Activated CD4-positive, alpha-beta T cell treated with anti-CD3 and anti-CD28 coated beads for 4 hours (primary cell): ENCODE measurements at places on chromosomes 7 and 10.
A peak's percentile ranks its signal among the peaks of the same experiment; 100 is the strongest.

GRCh38 chr7:95899919-95900513 is 127.7 kb downstream of the DYNC1I1 start:
- no peak for DNase-seq

DNA sequence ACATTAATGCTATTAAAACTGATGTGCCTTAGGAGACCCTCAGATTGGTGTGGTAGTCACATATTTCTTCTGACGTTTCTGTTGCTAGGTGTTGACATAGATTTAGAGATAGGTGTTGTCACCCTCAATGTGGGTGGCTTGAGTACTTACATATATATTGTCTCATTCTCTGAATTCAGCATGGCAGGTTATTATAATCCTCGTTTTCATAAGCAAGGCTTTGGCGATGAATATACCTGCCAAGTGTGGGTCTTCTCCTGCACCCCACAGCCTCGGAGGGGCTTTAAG is 7.0 kb downstream of the FBH1 start:
- no peak for DNase-seq

DNA sequence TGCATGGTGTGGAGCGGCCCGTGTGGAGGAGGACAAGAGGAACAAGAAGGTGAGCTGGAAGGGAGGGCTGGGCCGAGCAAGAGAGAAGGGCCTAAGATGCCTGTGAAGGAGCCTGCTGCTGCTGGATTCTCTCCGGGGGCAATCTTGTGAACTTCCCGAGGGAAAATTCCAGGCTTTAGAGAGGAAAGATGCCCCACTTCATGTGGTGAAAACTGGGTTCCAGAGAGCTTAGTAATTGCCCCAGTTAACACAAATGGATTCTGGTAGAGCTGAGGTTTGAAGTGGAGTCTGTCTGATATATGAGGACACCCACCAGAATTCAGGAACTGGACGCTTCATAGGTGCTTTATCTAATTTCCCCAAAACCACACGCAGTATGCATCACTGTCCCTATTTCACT is 114.1 kb upstream of the ZMIZ1 start:
- no peak for DNase-seq

- no peak for DNase-seq
Observed at GRCh38 chr10:123518765-123519164, 147.4 kb upstream of the GPR26 start.

- no peak for DNase-seq
Observed at GRCh38 chr7:30965372-30965771, 1.6 kb downstream of the GHRHR start.

GRCh38 chr7:157411580-157411979 is 74.8 kb downstream of the DNAJB6 start:
- DNase-seq, result peak; percentile 59

GRCh38 chr10:77195101-77195500 is 442.5 kb downstream of the KCNMA1 start:
- no peak for DNase-seq

DNA sequence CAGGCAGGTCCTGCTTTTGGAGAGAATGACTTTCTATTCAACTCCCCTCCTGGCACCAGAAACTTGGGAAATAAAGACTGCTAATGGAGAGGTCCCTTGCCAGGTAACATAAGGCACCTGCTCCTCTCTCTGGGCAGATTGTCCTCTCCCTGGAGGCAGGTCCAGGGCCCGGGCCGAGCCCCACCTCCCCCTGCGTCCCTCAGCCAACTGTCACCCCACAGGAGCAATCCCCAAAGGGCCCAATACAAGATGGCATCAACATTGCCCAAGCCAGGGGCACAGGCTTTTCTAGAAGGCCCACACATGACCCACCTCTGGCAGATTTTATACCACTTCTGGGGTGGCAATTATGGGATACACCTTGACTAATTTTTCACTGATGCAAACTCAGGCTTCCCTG is 145.2 kb downstream of the HERPUD2 start:
- DNase-seq, result no peak

DNA sequence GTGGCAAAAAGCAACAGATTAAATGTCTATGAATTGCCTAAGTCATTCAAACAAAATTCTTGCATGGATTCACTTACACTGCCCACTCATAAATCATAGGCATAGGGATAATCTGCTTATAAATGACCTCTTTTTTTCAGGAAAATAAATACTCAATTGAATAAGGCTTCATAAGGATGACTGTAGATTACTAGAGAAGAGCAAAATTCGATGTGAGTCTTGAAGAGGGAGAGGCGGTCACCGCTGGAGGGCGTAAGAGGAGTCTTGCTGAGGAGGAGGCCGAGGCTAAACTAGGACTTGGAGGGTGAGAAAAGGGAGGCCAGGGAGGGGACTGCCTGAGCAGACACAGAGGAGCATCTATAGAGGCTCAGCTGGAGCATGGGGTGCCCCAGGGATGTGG is 135.4 kb upstream of the RSU1 start:
- no peak for DNase-seq

DNA sequence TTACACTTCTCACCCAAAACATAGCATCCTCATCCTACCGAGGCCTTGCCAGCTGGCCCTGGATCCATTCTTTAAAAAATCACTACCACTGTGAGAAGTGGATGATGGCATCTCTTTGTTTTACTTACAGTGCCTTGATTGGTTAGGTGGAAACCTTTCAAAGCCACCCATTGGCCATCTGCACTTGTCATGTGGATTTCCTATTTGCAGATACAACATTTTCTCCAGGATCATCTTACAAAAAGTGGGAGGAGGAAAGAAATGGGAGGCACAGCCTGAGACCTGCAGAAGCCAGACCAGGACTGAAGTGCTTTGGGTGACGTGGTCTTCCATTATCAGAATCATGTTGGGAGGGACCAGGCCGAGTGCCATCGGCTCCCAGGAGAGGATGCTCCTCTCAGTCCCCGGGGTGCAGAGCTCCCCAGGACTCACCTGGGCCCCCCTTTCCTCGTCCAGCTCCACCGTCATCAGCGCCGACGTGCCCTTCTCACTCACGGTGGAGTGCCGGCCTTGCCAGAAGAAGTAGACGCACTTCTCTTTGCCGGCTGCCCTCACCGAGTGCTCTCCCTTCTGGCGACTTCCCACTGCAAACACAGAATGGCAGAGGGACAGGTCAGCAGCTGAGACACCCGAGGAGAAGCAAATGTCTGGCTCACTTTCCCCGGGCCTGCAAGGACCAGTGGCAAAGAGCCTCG is 161.2 kb downstream of the SVIL start:
- no peak for DNase-seq

DNA sequence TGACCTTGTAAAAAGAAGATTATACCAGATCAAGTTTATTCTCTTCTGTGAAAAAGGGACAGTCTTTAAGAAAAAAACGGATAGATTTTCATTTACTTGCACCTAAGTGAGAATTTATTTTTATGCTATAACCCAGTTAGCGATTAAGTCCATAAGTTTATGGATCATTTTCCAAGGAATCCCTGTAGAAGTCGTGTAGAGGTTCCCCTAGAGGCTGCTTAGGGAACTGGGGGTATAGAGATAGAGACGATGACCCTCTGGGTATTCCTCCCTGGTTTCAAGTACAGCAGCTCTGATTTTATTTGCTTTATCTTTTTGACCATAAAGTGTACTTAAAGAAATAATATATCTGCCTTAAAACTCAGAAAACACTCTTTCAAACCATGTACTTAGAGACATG is 648.4 kb upstream of the LRRTM3 start:
- no peak for DNase-seq

GRCh38 chr7:100208911-100209408 is 10.8 kb upstream of the PVRIG start:
- DNase-seq, result no peak

- DNase-seq, result no peak
Observed at GRCh38 chr7:84757761-84758160, 429.1 kb downstream of the SEMA3D start.

GRCh38 chr7:25087855-25088254 is 37.2 kb downstream of the CYCS start:
- no peak for DNase-seq

DNA sequence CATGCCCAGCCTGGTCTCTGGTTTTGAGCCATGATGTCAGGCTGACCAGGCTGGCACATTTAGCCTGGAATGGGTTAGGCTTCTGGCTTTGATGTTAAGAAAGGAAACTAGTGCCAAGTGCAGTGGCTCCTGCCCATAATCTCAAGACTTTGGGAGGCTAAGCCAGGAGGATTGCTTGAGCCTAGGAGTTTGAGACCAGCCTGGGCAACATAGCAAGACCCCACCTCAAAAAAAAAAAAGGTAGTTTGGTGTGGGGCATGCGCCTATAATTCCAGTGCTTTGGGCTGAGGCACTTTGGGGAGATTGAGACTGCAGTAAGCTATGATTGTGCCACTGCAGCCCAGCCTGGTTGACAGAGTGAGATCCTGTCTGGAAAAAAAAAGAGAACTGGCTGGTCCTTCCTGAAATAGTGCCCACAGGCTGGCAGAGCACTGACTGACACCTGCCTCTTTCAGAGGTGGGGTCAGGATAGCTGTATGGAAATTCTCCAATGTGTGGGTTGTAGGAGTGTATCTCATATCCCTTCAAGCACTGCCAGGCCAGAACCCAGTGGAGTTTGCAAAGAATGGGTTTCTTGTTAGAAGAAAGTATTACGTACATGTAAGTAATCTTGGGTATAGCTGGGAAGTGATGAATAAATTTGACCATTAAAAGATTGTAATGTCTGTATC is 61.3 kb downstream of the KAT6B start:
- DNase-seq, result no peak

DNA sequence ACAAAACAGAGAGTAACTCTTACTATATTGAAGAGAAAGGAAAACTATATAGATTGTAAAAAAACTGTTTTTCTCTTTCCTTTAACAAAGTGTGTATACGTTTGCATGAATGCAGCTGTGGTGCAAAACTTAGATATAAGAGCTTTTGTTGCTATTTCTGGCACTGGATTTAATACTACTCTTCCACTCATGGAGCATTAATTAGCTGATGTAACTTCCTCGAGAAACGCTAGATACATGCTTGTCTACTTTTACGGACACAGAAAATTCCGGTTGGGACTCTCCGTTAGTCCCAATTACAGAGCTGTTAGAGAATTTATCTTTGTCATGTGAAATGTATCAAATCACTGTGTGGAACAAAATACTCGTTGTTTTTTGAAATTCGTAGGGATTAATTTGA is 135.5 kb downstream of the ZNF22 start:
- DNase-seq, result no peak

DNA sequence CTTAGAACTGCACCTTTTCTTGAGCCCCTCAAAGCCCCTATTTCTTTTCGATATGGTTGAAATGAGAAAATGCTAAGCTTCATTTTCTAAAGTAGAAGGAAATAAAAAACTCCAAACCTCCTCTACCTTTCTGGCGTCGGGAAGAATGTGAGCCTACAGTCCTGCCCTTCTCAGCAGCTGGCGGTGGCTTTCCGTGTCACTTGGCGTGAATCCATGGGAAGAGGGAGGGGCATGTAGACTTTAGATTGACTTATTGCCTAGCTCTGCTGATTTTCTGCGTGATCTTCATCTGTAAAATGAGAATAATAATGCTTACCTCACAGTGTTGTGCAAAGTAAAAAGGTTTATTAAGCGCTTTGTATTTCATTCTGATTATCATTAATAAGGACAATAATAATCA is 35.0 kb downstream of the PRR15 start:
- no peak for DNase-seq

- DNase-seq, result no peak
Observed at GRCh38 chr10:11638055-11638698, 26.7 kb upstream of the USP6NL start.

DNA sequence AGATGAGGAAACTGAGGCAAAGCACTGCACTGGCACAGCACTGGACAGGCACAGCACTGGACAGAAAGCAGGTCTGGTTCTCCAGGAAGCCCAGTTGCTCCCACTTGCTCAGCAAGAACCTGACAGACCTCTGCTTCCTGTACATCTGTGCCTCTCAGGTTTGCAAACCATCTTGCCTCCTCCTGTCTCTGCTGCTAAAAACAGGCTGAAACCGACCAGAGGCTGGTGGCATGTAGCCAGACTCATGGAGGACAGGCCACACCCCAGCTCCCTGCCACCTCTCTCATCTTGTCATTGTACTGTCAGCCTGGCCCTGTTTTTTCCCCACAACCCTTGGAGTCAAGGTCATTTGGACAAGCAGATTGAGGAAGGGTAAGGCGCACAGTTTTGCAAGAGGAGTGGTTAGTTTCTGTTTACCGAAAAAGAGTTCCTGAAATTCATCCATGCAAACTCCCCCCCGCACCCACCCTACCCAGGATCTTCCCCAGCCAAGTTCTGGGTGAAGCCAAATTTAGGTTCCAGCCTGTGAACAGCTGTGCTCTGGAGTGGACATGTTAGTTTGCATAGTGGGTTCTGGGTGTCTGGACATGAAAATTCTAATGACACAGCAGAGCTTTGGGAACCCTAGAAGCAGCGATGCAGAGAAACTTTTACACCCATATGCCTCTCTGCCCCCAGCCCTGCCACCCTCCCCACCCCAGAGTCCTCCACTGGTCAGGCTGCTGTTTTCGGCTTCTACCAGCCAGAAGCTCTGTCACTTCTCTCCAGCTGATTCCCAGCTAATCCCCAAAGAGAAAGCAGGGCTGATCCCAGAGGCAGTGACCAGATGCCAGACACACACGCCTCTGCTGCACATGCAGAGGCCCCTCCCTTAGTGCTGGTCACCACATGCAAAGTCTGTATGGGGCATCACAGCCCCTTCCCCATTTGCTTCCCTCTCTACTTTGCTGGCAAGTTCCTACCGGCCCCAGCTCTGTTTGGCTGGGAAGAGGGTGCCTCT is 8.5 kb upstream of the C10orf105 start:
- peak; percentile 49 for DNase-seq

DNA sequence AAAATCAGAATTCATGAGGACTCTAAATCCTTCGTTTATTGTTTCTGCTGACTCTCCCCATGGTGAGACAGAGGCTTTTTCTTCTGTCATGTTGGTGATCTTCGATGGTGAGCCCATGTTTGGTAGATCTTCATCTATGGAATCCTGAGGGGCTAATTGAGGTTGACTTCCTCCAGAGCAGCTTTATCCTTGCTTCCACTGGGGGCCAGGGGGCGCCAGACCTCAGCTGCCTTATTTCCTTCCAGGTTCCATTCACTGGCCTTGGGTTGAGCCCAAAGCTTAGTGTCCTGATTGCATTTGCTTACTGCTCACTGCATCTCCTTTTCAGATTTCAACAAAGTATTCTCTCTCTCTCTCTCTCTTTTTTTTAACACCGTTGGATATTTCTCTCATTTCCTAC is 80.7 kb downstream of the GCC1 start:
- DNase-seq, result no peak

- no peak for DNase-seq
Observed at GRCh38 chr10:423178-423577, 266.3 kb downstream of the DIP2C start.

- no peak for DNase-seq
Observed at GRCh38 chr7:100212631-100213286, 7.0 kb upstream of the PVRIG start.

- no peak for DNase-seq
Observed at GRCh38 chr7:137592232-137592896, 248.8 kb upstream of the PTN start.

DNA sequence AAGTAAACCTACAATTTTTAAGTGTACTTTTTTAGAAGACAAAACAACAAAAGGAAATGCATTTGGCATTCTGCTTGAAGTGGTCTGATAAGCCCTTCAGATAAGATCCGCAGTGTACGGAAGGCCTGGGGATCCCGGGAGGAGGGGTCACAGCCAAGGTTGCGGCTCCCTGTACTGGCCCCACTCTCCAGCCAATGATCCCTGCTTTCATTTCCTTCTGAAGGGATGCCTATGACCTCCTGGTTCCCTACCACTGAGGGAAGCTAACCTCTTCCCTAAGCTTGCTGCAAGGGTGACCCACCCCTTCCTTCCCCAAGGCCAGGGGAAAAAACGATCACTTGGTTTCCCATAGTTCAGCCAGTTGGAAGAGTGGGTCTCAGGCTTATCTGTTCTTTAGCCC is 5.3 kb downstream of the DENND2A start:
- no peak for DNase-seq
